ENCODE measurements at places on chromosomes 4 and X.

DNA sequence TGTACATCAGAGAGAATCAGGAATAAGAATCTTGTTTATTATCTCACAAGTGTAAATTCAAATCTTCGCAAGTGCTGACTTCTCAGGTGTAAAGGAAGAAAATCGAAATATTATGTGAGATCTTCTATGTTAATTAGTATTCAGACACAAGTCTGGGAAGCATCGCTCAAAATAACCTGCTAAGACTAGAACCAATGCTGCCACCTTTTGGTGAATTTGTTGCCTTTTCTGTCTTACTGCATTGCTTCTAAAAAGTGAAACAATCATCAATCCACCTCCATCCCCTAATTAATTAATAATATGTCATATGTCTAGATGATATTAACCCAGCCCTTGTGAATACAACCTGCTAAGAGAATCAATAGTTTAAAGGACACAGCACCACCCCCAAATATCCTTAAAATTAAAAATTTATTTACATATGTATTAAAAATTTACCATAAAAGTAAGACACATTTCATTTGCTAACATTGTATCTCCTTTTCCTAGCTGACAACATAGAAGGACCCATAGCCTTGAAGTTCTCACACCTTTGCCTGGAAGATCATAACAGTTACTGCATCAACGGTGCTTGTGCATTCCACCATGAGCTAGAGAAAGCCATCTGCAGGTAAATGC lies 3.5 kb downstream of the EPGN start:
- DNase-seq = no peak

DNA sequence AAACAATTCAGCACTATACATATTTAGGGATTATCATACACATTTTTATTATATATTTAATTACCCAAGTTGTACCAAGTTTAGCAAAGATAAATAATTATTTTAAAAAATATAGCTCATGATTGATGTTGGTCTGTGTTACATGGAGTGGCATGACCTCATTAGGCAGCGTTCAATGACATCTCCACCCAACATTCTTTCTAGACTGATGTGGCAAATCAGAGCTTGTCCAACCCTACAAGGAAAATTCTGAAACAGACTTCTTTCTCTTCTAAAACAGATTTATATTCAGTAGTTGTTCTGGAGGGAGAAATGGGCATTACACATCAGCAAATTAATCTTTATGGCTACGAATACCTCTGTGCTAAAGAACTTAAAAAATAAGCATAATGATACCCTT lies 189.7 kb downstream of the PDGFC start:
- no peak for DNase-seq

DNA sequence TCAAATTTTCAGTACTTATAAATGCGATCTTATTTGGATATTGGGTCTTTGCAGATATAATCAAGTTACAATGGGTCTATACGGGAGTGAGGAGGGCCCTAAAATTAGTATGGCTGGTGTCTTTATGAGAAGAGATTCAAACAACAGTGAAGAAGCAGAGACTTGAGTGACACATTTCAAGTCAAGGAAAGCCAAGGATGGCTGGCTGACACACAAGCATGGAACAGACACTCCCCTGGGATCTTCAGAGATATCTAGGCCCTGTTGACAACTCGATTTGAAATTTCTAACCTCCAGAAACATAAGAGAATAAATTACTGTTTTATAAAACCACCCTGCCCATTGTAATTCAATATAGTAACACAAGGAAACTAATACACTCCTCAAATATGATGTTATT lies 1886.0 kb upstream of the PCDH7 start:
- DNase-seq = no peak

DNA sequence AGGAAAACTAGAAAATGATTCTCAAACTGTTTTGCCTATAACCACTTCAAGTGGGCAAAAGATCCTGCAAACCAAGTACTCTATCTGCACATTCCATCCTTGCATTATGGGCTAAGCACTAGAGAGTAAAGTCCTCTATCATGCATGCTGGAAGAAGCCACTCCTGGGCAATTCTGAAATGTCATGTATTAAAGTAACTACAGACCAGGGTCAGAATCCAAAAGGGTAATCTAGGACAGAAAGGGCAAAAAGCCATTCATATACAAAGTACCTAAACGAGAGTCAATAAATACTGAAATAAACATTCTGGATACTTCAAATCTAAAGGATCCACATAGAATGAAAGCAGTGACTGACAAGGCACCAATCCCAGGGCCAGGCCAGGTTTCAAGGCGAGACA lies 1.0 kb downstream of the SNX12 start:
- DNase-seq = no peak

GRCh38 chrX:23692166-23692565 lies 24.9 kb downstream of the PRDX4 start:
- DNase-seq = no peak

DNA sequence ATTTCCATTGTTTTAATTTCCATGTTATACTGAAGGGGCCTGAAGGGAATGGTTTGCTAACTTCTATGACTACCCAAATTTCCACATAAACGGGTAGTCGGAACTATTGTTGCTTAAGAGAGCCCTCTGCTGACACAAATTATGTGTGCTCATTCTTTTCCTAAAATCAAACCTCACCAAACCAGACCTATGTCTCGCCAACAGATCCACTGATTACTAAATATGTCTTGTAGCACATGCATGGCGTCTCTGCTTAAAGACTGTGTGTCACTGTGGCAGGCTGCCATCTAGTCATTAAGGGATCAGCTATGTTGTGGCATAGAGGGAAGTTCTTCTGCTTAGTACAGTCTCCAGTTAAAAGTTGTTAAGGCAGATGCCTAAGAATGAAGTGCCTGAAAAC lies 25.1 kb downstream of the PIR start:
- peak; percentile 35 for DNase-seq

- no peak for DNase-seq
Measured at GRCh38 chr4:20268028-20268427, 16.3 kb downstream of the SLIT2 start.

GRCh38 chrX:8366481-8366880 lies 98.1 kb upstream of the VCX3B start:
- no peak for DNase-seq

GRCh38 chr4:3701736-3702560 lies 64.2 kb upstream of the ADRA2C start:
- DNase-seq = no peak

DNA sequence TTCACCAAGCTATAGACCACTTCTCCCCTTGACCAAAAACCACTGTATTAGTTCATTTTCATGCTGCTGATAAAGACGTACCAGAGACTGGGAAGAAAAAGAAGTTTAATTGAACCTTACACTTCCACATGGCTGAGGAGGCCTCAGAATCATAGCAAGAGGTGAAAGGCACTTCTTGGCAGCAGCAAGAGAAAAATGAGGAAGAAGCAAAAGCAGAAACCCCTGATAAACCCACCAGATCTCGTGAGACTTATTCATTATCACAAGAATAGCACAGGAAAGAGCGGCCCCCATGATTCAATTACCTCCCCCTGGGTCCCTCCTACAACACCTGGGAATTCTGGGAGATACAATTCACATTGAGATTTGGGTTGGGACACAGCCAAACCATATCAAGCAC lies 97.8 kb downstream of the DOCK11 start:
- no peak for DNase-seq

GRCh38 chr4:141814499-141814898 lies 178.1 kb downstream of the IL15 start:
- DNase-seq = no peak

- DNase-seq = no peak
Measured at GRCh38 chr4:180809439-180809838, 1433.8 kb upstream of the TENM3 start.

DNA sequence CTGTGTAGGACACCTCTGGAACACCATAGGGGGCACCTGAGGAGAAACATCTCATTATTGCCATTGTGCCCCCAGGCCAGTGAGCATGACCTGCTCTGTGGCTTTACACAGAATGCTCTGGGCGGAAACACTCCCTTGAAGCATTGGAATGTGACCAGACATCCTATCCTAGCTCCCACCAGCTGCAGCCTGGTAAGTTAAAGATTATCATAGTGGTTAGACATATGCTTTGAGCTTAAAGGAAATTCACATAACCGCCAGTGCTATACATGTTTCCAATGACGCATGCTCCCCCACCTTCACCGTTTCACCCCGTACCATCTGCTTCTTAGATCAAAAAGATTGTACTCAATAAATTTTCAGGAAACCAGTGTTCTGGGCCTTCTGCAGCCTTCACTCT lies 217.7 kb upstream of the CENPE start:
- DNase-seq = no peak

DNA sequence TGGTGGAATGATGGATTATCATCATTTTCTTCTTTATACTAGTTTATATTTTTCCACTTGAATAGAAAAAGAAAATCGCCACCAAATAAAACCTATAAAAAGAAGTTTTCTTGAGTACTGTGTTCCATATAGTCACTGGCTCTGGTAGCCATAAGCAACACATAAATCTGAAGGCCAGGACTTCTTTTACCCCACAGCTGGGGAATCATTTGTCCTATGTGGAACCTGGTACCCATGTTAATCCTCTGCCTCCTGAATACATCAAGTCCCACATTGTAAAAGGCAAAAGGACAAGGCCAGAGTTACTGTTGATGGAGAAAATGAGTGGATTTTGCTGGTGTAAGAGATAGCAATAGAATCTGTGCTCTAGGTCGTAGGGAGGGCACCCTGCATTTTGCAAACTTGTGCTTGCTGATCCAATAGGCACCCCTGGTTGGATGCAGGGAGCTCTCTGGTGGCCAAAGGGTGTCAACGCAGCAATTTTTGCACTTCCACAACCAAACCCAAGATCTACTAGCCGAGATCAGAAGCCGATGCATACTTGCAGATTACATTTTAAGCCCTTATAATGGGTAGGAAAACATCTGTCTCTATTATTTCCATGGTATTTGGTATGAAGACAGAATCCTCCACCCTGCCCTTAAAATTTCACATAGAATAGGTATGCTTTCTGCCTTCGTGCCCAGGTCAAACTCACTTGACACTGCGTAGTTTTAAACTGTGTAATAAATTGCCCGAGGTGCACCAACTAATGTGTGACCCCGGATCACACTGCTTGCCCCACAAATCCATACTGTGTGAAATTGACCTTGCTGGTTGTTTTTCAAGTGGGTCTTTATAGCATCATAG lies 146.2 kb upstream of the SCML1 start:
- peak; percentile 63 for DNase-seq

DNA sequence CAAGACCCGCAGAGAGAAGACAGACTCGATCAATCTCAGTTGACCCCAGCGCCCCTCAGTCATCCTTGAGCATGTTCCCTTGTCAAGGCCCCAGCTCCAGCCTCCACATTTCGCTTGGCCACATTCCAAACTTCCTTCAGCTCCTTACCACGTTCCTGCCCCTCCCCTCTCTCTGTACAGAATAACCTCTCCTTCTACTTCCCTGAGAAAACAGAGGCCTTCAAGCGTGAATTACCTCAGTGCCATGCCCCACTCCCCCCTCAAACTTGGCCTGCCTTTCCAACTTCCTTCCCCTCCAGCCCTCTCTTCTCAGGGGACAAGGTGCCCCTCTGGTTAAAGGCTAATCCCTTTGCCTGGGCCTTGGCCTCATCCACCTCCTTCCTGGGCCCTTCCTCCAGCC lies 3.2 kb upstream of the RIPPLY1 start:
- no peak for DNase-seq

DNA sequence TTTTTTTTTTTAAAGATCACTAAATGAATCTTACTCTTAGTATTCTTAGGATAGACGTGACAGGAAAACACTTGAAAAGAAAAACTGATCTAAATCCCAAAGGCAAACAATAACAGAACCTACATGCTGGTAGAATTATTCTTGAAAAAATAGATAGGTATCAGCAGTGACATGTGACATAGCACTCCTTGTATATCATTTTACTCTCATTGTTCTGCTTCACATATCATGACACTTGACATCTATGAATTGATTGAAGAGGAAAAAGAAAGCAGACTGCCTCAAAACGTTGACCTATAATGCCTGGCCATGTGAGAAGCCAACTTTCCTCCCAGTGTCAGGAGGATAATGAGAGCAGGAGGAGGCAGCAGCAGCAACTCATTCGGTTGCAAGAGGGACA lies 555.2 kb downstream of the GABRG1 start:
- DNase-seq = no peak

DNA sequence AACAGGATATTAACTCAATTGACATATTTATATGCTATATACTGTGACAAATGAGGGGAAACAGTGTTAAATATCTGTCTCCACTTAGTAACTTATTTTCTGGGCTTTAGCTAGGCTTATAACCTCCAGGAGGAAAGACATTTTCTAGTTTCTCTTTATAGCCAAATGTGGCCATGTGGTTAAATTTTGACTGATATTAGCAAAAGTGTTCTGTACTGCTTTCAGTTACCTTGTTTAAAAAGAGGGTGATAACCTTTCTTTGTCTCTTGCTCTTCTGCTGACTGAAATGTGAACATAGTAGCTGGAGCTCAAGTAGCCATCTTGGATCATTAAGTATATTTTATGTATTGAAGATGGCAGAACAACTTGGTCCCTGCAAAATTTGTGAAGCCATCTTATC lies 253.7 kb downstream of the PDHA2 start:
- DNase-seq = no peak

- DNase-seq = no peak
Measured at GRCh38 chrX:149853925-149854324, 27.1 kb upstream of the MAGEA8 start.

GRCh38 chr4:19382993-19383756 lies 868.5 kb upstream of the SLIT2 start:
- DNase-seq = peak; percentile 71

DNA sequence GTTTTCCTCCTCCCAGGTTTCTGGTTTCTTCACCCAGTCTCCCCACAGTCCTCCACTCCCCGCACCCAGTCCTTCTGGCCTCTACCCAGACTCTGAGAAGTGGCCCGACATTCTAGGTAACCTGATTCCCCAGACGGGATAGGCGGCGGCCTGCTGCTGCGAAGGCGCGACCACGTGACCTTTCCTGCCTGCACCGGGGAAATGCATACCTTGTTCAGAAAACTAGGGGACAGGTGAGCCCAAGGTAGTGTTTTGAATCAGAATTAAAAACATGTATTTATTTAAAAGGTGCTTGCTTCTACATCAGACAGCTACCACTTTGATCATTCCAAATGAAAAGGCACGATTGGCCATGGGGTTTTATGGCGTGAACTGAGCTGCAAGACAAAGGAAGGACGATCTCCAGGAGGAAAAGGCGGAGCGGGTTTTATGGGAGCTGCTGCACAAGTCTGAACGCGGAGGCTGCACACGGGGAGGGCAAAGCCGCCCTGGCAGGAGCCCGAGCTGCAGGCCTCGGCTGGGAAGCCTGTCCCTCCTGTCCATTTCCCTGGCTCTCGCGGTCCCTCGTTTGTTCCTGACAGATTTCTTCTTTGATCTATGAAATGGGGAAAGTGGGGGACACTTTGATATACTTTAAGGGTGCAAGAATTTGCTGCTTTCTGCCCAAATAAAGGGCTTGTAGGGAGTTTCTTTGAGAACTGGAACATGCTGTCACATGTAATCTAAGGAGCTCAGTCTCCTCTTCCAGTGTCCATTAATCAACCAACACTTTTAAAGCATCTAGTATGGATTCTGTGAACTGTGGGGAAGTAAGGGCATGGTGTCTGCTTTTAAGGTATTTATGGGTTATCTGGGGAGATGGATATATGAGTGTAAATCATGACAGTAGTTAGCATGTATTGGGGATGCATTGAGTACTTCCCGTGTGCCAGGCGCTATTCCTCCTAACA lies 150.9 kb downstream of the SPRY1 start:
- no peak for DNase-seq

GRCh38 chr4:8916906-8917305 lies 45.3 kb upstream of the HMX1 start:
- DNase-seq = no peak

All from AG09309 (cell line).